ENCODE measurements at places on chromosomes 7 and 10.

GRCh38 chr7:44216019-44216418 is 15.2 kb downstream of the YKT6 start:
- no peak for DNase-seq

DNA sequence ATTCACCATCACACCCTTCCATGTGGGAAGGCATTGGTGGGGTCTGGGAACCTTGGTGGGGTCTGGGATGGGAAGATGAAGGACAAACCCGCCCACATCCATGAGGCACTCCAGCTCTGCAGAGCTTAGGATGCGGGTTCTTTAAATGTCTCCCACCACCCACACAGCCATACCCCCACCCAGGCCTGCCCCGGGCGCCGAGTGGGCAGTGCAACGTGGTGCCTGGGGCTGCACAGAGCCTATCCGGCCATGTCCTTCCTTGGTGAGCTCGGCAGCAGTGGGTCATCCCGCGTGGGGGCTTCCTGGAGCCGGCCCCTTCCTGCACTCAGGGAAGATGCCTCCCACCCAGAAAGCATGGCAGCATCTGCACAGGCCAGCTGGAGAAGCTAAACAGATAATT is 163.5 kb upstream of the TCERG1L start:
- DNase-seq = no peak

DNA sequence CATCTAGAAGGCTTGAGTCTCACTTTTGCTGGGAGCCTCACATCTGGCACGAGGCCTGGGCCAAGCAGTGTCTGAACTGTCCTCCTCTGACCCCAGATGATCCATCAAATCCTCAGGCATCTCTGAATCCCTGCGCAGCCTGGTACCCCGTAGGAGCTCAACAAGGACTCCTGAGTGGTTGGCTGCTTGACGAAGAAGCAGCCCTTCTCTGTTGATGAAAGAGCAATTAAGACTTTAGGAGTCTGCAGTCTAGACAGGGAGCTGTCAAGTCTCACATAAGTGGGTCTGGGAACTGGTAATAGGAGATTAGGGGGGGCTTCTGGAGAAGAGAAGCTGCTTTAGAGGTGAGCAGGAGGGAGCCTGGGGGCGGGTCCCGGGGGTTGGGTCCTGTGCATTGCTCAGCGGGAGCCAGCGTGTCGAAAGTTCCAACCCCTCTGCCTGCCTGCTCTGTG is 326.0 kb downstream of the RPS24 start:
- DNase-seq = no peak

GRCh38 chr7:50285269-50285668 is 19.2 kb upstream of the IKZF1 start:
- DNase-seq = no peak

GRCh38 chr10:81479316-81479715 is 395.7 kb upstream of the NRG3 start:
- no peak for DNase-seq

- no peak for DNase-seq
Observed at GRCh38 chr7:77975672-77976480, 177.3 kb downstream of the PHTF2 start.

GRCh38 chr10:63539377-63539776 is 18.2 kb downstream of the REEP3 start:
- DNase-seq = no peak

GRCh38 chr10:125130916-125131315 is 29.4 kb downstream of the CTBP2 start:
- no peak for DNase-seq

GRCh38 chr7:81333536-81333935 is 414.7 kb upstream of the SEMA3C start:
- DNase-seq = no peak

DNA sequence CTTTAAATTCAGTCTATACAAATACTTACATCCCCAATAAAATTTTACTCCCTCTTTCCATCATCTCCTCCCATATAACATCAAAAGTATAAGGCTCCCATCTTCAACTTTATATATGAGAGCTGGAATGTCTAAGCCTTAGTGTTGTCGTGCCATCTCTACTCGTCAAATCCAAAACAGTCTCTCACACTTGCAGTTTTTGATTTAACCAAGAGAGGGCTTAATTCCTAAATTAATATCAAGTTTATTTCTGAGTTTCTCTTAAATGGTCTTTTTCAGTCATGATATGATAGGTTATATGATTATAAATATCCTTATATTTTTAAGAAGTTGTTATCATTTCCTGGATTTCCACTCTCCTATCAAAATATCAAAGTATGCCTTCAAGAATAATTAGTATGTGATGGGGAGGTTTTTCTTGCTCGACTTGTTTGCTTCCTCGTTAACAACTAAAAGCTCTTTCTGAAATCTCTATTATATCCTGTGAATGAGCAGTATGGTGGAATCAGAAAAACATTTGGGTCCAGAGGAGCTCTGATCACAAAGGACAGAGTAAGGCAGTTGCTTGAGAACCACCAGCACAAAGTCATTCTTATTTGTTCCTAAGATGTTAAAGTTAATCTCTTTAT is 12.5 kb upstream of the LIPK start:
- DNase-seq = no peak

DNA sequence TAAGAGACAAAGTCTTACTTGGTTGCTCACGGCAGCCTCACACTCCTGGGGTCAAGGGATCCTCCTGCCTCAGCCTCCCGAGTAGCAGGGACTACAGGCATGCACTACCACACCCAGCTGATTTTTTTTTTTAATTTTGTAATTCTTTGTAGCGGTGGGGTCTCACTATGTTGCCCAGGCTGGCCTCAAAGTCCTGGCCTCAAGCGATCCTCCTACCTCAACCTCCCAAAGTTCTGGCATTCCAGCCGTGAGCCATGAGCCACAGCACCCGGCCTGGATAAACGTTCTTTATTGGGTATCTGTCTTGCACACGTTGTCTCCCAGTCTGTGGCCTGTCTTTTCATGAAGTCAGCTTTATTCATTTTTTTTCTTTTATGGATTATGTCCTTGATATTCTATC is 636.1 kb upstream of the FOXK1 start:
- DNase-seq = no peak

DNA sequence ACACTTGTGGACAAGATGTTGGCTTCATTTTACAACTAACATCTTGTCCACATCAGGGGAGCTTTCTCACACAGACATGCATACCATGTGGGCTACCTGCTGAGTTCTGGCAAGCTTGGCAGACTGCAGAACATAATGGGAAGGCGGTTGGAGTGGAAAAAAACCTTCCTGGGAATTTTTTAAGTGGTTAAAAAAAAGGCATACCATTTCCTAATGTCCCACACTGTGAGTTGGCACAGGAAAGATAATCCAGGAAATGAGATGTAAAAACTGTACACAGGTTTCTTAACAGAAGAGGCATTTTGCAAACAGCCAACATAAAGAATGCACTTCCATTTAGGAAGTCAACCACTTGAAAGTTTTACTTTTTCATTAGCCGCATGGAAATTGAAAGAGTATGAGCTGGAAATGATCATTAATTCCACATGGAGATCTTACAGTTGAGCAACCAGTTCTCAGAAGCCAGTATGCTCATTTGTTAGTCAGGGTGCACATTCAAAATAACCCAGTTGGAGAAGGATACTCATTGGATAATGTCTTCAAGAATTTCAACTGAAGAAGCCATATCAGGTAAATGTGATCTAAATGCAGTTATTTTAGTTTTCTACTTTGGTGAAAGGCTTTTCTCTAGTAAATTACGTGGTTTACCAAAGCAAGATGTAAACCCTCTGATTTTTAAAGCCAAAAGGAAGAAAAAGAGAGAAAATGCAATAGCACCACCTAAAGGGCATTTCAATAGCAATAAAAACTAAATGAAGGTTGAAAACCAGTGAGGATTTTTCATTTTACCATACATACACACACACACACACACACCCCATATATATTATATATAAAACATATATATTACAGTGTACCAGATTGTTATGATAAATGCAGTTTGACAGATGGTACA is 194.0 kb downstream of the TAX1BP1 start:
- DNase-seq = no peak

DNA sequence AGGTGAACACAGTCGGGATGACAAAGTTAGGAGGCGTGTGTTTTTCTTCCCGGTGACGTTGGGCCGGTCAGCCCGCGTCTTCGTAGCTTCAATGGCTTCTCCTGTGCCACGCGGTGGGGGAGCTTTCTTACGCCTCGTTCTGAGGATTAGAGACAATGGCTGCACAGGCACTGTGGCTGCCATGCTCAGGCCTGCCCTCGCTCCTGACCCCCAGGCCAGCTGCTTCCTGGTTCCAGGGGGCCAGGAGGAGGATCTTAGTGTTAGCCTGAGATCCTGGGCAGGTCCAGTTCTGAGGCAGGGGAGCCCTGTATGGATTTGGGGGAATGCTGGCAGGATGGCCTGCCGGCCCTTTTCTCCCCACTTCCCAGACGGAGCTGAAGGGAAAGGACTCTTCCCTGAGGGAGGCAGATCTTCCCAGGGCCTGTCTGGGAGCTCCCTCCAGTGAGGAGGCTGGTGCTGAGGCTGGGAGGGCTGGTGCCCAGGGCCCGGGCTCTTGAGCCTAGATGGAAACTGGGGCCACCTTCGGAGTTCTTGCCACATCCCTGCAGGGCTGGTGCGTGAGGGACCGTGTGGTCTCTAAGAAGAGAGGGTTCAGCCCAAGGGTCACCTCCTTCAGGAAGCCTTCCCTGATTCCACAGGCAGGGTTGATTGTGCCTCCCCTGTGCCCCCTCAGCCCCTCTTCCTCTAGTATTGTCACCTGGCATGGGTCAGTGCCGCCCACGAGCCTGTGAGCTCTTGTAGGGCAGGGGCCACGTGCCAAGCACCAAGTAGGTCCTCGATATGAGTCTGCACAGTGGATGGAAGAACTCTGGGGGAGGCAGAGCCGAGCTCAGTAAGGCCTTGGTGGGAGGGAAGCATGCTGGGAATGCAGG is 101.4 kb downstream of the GRK5 start:
- no peak for DNase-seq

GRCh38 chr10:53111529-53111928 is 338.9 kb upstream of the MBL2 start:
- DNase-seq = no peak

DNA sequence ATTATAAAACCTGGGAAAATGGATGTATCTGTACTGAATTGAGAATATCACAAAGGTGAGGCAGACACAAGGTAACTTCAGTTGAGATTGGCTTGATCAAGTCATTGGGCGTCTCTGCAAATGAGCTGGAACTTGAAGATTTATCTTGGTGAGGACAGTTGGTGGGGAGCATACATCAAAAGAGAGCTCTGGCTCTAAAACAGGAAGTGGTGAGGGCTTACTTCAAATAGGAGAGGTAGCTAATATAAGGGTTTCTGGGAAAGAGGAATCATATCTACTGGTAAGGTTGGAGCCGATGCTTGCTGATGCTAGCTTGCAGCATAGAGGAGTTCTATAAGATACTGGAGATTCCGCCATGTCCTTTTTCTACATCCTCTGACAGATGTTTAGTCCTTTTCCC is 39.9 kb upstream of the FGL2 start:
- no peak for DNase-seq

DNA sequence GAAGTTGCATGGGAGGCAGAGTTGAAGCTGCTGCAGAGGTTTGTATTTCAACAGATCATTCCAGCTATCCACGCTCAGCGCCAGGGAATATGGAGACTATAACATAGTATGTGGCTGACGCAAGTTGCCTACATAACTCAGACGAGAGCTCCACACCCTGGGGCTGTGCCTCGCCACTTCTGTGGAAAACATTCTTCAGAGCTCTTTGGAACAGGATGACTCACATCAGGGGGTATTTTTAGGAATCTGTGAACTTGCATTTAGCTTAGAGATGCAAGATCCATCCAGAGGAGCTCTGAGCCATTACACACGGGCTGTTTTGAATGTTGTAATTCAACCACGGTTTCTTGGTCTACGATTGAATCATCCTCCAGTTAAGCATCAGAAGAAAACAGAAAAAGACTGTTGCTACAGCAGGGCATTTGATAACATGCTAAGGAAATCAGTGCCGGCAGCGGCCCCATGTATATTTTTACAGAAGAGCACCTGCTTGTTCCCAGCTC is 481.5 kb upstream of the AKR1E2 start:
- peak; percentile 78 for DNase-seq

Data from urothelium cell line (cell line).